ENCODE measurements at places on chromosomes 5 and 9. TPM values are rescaled to one million over a fixed set of nuclear protein-coding genes. Genes with fewer than 3 reads are reported as not detected.

DNA sequence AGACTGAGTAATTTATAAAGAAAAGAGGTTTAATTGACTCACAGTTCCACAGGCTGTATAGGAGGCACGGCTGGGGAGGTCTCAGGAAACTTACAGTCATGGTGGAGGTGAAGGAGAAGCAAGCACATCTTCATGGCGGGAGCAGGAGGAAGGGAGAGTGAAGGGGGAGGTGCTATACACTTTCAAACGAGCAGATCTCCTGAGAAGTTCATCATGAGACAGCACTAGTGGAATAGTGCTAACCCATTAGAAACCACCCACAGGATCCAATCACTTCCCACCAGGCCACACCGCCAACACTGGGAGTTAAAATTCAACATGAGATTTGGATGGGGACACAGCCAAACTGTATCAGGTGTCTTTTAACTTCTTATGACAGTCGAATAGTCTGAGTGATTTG lies 1459.3 kb upstream of the ACO1 start:
- DNase-seq = no peak

DNA sequence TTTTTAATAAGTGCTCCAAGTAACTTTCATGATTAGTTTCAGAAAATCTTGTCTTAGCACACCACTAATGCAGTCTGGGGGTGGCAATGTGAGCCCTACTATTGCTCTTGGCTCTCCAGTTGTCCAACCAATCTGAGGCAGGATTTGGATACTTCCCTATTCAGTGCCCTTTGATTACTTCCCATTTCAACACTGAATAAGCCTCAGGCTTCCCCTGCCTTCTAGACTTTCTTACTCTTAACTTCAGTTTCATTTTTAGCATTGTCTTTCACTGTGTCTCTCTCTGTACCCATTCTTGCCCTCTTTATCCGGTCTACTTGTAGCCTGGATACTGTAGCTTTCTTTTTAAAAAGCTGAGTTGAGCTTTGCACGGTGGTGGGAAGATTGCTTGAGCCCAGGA lies 186.1 kb downstream of the C9orf152 start:
- DNase-seq = no peak

GRCh38 chr9:112747094-112747493 lies 3.5 kb upstream of the SNX30 start:
- no peak for DNase-seq

- peak; percentile 54 for DNase-seq
Measured at GRCh38 chr5:163915481-163915961, 410.1 kb downstream of the MAT2B start.

SLC25A46 gene
- total RNA-seq = 76.7 TPM

- no peak for DNase-seq
Measured at GRCh38 chr5:136963504-136963903, 535.6 kb downstream of the SPOCK1 start.

- peak; percentile 38 for DNase-seq
Measured at GRCh38 chr9:116101516-116101915, 52.1 kb upstream of the PAPPA start.

Data from M059J (cell line).